ENCODE measurements at places on chromosomes 12 and 14.

- DNase-seq: no peak
Observed at GRCh38 chr12:89139390-89139789, 212.9 kb downstream of the DUSP6 start.

DNA sequence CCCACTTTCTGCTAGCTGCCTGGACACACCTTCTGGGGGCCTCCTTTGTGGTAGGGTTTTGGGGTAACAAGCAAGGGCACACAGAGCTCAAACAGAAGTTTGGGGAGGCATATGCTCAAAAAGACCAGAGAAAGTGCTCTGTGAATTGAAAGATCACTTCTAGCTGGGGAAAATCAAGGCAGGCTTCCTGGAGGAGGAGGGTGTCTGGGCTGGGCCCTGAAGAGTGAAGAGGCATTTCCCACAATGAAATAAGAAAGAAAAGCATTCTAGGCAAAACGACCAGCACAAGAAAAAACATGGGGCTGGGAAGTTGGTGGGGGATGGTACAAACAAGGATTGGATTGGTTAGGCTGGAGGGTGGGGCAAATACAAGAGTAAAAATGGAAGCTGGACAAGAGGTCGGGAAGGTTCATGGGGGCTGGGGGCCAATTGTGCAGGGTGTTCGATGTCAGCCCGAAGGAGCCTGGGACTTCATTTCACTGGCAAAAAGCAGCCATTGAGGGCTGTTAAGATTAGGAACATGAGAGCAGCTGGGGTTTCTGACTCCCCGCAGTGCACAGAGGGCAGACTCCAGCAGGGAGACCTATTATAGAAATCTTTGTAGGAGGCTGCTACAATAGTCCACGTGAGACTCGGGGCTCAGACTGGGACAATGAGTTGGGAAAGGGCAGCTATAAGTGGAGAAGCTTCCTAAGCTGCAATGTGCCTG lies 51.5 kb upstream of the CMKLR1 start:
- DNase-seq: no peak

GRCh38 chr12:15151161-15152091 lies 69.8 kb downstream of the RERG start:
- peak; percentile 32 for DNase-seq

- no peak for DNase-seq
Observed at GRCh38 chr12:62673028-62673815, 206.6 kb downstream of the MON2 start.

DNA sequence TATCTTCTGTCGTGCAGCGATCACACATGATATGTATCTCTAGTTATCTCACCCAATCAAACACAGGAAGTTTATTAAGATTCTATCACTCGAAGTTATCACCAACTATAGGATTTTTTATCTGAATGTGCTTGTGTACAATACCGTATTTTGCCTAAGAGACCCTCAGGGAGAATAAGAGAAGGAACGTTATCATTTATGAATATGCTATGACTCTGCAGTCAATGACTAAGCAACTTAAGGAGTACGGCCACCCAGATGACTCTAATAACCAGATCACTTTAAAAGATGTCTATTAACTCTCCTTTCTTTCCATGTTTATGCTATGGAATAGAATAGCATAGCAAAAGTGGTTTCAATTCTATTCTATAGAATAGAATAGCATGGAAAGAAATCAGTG lies 486.4 kb downstream of the BCL11B start:
- DNase-seq: no peak

GRCh38 chr14:86311151-86311550 lies 781.2 kb downstream of the FLRT2 start:
- no peak for DNase-seq

- DNase-seq: no peak
Observed at GRCh38 chr12:1419849-1420371, 174.5 kb downstream of the FBXL14 start.

- no peak for DNase-seq
Observed at GRCh38 chr12:79250960-79251755, 386.6 kb downstream of the SYT1 start.

GRCh38 chr12:23253191-23253590 lies 628.2 kb downstream of the ETNK1 start:
- no peak for DNase-seq

- no peak for DNase-seq
Observed at GRCh38 chr12:40011775-40012129, 94.1 kb downstream of the SLC2A13 start.

DNA sequence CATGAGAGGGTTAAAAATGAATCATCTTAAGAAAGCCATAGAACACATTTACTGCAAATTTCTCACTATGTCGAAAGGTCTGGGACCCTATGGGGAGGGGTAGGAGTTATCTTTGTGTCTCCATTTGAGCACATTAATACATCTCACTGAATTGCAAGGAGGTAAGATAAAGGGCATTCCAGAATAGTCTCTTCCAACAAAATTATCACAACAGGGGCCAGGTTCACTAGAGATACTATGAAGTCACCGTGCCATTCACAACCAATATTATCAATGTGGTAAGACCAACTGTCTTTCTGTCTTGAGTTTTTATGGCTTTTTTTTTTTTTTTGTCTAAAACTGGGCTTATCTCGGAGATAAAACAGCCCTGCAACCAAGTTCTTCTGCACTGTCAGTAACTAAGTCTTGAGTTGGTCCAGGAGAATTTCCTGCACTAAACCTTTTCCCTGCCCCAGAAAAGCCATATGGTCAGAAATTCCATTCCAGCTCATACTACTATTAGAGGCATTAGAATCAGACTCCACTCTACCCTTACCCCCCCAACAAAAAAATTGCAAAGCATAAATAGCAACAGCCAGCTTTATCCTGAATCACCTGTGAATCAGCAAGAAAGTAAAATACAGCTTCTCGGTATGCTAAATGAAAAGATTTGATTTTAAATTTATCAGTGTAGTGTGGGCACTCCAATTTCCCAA lies 79.7 kb downstream of the PTPRR start:
- no peak for DNase-seq

- DNase-seq: no peak
Observed at GRCh38 chr14:81504864-81505263, 28.8 kb downstream of the SEL1L start.

DNA sequence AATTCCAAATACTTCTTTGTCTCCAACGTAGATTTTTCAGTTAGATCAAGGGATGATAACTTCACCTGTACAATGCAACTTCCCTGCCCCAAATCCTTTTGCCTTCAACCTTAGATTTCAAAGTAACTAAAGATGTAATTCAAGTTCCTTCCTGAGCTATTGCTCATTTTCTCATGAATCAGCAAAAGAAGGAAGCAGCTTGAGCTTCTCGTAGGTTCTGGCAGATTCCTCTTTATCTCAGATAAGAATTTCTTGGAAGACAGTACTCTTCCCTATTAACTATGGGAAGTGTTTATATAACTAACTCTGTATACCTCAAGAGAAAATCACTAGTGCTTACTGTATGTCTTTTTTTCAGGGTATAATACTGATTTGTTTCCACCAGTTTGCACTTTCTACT lies 203.8 kb downstream of the RASSF9 start:
- DNase-seq: no peak

GRCh38 chr14:37559386-37559785 lies 35.7 kb downstream of the FOXA1 start:
- DNase-seq: no peak

- no peak for DNase-seq
Observed at GRCh38 chr12:113445544-113446171, 23.5 kb downstream of the SDSL start.

DNA sequence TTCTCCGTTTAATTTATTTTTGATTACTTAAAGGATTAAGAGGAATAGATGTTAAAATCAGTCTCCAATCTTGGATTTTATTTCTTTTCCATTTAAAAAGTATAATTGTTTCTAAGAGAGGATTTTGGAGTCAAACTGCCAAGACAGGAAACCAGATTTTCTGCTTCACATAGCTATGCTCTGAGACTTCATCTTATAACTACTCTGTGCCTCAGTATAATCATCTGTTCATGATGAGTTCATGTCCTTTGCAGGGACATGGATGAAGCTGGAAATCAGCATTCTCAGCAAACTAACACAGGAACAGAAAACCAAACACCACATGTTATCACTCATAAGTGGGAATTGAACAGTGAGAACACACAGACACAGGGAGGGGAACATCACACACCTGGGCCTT lies 9.0 kb upstream of the TAS2R31 start:
- no peak for DNase-seq

- DNase-seq: no peak
Observed at GRCh38 chr12:9651265-9651729, 18.2 kb upstream of the CLEC2D start.

- no peak for DNase-seq
Observed at GRCh38 chr14:30162066-30162465, 234.4 kb upstream of the PRKD1 start.

DNA sequence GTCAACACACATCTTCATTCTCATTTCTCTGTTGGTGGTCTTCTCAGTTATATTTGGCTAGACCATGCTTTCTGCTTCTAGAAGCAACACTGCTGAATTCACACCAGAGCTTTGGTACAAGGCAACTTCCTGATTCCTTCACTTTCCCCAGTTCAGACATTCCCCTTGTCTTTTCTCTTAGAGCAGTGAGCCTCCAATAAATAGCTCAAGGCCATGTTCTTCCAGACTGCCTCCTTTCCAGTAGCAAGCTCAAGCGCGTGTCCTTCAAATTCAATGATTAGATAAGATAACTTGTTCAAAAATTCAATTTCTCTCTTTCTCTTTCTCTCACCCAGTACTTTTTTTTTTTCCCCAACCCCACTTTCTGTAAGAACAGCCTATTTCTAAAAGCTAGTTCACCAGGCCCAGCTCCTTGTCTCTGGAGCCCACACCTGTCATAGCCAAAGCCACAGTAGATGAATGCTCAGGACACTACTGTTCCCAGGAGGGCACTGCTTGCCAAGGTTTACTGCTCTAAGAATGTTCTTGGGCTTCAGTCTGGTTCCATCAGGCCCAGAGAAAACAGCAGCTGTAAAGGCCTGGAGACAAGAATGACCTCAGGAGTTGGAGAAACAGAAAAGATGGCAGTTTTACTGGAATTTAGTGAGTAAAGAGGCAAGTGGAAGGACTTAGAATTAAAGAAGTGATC lies 17.7 kb downstream of the TBK1 start:
- DNase-seq: no peak
